ENCODE measurements at places on chromosomes 12 and 14.

DNA sequence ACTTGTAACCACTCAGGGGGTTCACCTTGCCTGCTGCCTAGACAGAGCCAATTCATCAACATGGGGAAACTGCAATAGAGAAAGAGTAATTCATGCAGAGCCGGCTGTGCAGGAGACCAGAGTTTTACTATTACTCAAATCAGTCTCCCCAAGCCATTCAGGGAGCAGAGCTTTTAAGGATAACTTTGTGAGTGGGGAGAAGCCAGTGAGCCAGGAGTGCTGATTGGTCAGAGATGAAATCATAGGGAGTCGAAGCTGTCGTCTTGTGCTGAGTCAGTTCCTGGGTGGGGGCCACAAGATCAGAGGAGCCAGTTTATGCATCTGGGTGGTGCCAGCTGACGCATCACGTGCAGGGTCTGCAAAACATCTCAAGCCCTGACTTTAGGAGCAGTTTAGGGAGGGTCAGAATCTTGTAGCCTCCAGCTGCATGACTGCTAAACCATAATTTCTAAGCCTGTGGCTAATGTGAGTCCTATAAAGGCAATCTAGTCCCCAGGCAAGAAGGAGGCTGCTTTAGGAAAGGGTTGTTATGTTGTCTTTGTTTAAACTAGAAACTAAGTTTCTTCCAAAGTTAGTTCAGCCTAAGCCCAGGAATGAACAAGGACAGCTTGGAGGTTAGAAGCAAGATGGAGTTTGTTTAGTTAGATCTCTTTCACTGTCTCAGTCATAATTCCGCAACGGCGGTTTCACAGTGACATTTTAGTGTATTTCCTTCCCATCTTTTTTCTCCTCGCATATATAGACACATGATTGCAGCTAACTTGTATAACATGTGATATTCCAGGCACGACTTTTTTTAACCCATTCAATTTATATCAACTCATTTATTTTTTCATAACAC is 68.9 kb upstream of the NCOR2 start:
- DNase-seq = no peak

GRCh38 chr12:48001505-48002413 is 2.5 kb downstream of the COL2A1 start:
- peak; percentile 83 for DNase-seq

DNA sequence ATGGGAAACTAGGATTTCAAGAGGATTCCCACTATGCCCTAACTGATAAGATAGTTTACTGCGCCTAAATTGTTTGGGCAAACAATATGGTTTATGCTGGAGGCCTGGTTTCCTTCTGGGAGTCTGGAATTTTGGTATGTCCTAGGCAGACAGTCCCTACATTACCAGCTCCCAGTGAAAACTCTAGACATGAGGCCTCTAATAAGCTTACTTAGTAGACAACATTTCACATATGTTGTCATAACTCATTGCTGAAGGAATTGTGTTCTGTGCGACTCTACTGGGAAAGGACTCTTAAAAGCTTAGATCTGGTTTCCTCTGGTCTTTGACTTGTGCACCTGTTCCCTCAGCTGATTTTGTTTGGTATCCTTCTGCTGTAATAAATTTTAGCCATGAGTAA is 18.0 kb upstream of the PRPF39 start:
- DNase-seq = no peak

DNA sequence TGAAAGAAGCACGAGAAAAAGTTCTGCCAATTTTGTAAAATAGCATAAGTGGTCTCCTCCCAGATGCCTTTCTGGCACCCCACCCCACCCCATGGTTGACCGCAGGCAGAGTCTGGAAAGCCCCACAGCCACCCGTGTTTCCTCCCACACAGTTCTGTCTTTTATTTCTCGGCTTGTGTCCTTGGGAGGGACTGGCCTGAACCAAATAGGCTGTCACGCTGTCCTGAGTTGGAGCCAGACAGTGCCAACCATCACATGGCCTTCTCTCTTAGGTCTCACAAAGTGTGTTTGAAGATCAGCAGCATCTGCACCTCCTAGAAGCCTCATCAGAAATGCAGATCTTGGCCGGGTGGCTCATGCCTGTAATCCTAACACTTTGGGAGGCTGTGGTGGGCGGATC is 10.2 kb upstream of the LTA4H start:
- no peak for DNase-seq

GRCh38 chr12:18358077-18358476 is 96.8 kb downstream of the PIK3C2G start:
- no peak for DNase-seq

GRCh38 chr14:64213086-64213485 is 81.1 kb downstream of the ESR2 start:
- no peak for DNase-seq

DNA sequence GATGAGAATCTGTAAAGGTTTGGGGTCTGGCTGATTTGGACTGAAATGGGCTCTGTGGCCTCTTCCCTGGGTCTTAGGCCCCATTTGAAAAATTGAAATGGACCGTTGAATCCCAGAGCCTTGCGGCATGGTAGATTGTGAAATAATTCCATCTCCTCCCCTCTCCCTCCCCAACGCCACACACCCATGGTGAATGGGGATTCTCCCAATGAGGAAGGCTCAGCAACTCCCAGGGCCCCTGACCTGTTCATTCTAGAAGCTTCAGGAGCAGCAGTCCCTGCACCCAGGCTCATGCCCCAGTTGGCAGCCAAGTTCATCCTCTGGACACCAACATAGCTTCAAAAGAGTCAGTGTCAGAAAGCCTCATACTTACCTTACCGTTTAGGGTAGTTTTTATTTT is 217.4 kb downstream of the ZFP36L1 start:
- DNase-seq = no peak

DNA sequence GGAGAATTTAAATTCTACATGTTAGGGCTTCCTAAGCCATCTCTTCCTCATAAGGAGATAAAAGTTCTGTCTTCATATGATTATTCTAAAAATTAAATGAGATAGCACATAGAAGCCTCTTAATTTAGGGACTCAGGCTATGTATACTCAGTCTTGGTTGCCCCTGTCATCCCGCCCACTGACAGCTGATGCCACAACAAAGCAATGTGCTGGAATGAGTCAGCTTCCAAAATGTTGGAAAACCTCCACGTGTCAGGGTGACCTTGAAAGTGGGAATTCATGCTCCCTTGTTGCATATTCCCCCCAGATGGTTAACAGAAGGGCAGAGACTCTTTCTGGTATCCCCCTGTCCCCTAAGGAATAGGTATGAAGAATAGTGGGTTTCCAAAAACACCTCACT is 238.0 kb upstream of the DDHD1 start:
- no peak for DNase-seq

DNA sequence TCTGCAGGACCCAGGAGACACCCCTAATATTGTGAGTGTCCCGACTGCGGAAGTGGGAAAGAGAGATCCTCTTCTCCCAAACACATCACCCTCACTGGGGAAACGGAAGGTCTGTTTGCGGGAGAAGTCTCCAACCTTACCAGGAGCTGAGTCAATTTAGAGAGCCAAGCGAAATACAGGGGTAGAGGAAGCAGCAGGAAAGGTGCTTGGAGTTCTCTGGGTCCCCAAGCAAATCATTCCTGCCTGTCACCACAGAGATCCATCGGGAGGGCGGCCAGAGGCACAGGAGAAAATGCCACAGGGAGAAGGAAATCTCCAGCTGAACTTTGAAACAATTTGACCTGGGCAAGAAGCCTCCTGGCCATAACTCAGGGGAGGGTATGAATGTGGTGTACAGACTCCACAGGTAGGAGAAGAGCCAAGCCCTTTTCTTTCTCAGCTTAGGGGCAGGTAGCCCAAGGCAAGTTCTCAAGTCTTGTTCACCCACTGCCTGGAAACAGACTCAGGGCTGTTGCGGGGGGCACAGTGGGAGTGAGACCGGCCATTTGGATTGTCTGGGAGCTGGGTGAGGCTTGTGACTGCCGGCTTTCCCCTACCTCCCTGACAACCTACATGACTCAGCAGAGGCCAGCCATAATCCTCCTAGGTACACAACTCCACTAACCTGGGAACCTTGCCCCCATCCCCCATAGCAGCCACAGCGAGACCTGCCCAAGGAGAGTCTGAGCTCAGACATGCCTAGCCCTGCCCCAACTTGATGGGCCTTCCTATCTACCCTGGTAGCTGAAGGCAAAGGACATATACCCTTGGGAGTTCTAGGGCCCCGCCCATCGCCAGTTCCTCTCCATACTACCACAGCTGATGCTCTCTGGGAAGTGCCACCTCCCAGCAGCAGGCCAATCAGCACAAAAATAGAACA is 211.9 kb upstream of the ARHGAP5 start:
- peak; percentile 4 for DNase-seq

- DNase-seq = no peak
Measured at GRCh38 chr12:114608509-114608908, 75.5 kb downstream of the TBX3 start.

- DNase-seq = peak; percentile 35
Measured at GRCh38 chr12:64636856-64637255, 26.6 kb downstream of the RASSF3 start.

- DNase-seq = no peak
Measured at GRCh38 chr12:81809829-81810595, 50.9 kb upstream of the PPFIA2 start.

DNA sequence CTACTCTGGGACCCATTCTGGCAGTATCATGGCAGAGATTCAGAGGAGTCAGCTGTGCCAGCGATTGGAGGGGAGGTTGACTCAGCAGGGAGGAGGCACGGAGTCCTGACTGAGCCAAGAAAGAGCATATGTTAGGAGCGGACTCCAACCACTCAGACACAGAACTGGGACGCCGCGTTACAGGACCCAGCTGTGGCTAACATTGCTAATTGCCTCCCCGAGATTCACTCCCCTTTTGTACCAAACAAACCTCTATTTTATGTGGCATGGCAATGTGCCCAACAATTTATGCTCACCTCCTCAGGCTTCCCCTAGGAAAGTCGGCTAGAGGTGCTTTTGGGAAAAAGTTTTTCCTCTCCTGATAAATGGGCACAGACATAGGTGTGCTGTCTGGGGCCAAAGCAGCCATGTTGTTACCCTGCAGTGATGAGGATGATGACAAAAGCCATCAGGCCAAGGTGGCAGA is 15.2 kb upstream of the CLIP1 start:
- no peak for DNase-seq

DNA sequence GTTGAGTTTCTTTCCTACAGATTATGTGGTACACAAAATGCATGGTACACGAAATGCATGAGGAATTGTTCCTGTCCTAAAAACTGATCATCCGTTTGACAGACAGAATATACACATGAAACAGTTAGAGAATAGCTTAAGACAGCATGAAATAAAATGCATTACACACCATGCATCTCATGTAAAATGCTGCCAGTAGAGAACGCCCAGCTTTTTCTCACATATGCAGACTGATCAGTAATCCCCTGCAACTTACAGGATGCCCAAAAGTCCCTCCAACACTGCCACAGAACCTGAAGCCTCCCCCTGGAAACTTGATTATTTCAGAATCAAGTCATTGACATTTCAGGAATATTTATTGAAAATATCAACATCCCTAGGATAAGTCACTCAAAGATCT is 24.0 kb downstream of the IFNG start:
- DNase-seq = no peak

GRCh38 chr14:58060077-58060476 is 91.9 kb downstream of the ARMH4 start:
- DNase-seq = no peak

DNA sequence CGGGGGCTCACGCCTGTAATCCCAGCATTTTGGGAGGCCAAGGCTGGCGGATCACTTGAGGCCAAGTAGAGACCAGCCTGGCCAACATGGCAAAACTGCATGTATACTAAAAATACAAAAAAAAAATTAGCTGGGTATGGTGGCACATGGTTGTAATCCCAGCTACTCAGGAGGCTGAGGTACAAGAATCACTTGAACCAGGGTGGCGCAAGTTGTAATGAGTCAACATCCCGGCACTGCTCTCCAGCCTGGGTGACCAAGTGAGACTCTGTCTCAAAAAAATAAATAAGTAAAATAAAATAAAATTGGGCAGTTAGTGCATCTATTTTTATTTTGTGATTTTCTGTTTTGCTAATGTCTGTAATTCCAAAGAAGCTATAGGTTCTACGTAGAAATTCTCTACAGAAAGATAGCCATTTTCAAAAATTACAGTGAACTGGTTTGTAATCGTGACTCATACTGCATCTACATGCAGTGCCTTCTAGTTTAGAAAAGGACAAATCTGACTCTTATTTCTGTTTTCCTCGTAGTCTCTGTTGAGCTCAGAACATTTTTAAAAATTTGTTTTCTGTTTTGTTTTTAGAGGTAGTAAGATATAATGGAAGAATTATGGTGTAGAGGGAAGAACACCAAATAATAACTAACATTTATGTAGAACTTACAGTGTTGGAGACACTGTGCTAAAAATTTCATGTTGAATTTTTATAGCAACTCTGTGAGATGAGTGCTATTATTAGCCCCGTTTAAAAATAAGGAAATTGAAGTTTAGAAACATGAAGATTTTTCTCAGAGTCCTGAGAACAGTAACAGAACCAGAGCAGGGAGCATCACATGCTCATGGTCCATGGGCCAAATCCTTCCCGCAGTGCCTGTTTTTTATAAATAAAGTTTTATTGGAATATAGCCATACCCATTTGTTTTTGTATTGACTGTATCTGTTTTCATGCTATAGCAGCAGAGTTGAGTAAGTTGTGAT is 201.2 kb downstream of the SYNE2 start:
- no peak for DNase-seq

DNA sequence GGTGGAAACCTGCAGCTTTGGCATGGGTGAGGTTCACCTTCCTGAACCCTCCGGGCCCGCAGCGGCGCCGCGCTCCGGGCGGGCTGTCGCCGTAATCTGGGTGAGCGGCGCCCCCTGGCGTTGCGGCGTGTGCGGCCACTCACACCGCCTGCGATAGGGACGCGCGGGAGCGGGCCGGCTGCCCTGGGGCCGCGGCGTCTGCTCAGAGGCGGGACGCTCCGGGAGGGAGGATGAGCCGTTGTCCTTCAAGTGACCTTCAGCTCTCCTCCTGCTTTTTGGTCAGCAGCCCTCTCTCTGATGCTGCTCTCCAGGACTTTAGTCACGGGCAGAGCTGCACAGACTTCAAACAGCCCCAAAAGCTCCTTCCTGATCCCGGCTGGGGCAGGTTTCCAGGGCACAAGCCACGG is 211.7 kb upstream of the FKBP4 start:
- DNase-seq = peak; percentile 76

- DNase-seq = peak; percentile 86
Measured at GRCh38 chr14:60327447-60328331, 78.7 kb downstream of the PPM1A start.

DNA sequence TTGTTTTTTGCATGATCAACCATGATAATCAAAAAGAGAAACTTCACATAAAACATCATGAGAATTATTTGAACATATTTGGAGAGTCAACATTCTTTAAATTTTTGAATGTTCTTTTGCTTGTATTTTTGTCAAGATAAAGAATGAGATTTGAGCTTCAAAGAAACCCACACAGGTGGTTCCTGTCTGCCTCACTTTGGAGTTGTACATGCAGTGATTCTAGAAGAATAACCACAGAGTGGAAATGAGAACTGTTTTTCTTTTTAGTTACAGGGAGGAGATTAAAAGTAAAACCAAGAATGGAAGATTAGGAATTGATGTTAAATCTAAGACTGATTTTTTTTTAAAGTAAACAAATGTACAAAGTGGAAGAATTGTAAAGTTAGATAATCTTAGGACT is 2.3 kb upstream of the ZNF705A start:
- DNase-seq = no peak

- peak; percentile 37 for DNase-seq
Measured at GRCh38 chr14:89899917-89900663, 54.4 kb downstream of the EFCAB11 start.
